ENCODE measurements at places on chromosomes 12 and 14.
A peak's percentile ranks its signal among the peaks of the same experiment; 100 is the strongest.

GRCh38 chr14:79809849-79810612, 401.3 kb downstream of the DIO2 start:
- DNase-seq: no peak

DNA sequence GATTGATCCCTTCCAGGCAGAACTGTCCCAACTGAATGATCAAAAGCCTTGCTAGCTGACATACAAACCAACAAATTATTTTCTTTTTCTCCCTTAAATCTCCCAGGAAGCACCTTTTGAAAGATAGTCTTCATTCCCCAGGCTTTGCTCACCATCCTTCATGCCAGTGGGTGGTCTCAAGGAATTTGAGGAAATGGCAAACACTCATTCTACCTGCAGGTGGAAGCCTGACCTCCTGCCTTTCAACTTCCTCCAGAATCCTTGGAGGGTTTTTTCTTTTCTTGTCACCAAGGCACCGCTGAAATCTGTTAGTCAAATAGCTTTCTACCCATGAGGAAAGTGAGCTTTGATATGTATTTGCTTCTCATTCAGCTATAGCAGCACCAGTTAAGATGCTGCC, 128.5 kb downstream of the WIF1 start:
- no peak for DNase-seq

- DNase-seq: no peak
Measured at GRCh38 chr12:102596031-102596430, 115.7 kb upstream of the IGF1 start.

DNA sequence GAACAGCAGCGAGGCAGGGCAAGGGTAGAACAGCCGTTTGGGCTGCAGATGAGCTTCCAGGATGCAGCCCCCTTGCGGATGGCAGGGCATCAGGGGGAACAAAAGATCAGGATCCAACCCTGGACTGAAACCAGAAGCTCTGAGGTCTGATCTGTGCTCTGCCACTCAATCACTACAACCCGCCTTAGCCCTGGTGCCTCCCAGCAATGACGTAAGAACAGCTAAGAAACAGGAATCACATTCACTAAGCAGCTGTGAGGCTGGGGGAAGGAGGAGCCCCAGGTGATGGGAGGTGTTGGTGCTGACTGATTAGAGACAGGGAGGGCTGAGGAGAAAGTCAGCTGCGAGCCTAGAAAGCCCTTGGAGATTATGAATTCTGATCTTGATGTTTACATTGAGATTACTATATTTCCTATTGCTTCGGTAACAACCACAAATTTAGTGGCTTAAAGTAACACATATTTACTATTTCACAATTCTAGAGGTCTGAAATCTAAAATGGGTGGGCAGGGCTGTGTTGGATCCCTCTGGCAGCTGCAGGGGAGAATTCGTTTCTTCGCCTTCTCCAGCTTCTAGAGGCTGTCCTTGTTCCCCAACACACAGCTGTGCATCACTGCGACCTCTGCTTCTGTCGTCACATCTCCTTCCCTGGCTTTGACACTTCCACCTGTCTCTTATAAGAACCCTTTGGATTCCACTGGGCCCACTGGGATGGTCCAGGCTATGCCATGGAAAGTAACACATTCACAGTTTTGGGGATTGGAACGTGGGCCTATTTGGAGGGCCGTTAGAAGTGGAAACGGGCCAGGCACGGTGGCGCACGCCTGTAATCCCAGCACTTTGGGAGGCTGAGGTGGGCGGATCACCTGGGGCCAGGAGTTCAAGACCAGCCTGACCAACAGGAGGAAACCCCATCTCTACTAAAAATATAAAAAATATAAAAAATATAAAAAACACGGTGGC, 6.1 kb upstream of the CD9 start:
- no peak for DNase-seq

DNA sequence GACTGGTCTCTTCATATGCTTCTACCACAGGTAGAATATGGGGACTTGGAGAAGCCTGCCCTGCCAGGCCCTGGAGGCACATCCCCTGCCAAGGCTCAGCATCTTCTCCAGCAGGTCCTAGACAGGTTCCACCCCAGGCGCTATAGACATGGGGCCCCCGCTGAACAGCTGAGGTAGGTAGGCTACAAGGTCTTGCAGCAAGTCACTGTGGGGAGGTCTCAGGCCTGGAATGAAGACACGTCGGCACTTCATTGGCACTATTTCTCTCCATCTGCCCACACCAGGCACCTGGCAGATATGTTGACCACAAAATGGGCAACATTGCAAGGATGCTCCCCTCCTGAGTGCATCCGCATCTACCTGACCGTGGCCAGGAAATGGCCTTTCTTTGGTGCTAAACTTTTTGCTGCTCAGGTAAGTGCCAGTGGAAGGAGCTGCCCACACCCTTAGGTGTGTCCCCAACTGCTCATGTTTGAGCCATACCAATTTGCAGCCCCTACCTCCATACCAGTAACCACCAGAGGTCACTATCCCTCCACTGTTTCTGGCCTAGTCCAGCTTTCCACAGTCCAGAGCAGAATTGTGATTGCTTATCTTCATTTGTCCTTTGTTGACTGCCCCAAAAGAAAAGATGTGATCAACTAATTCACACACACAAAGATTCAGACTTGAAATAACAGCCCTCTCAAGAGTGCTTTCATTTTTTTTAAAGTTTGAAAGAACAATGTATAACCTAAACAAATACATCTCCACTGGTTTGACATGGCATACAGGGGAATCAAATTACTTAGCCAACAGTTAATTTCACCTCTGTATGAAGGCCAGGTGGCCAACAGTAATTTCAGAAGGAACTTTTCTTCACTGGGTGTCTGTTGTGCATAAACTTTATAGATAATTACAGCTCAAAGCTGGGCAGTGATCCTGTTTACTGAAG, 16.1 kb downstream of the PIGH start:
- DNase-seq: no peak

DNA sequence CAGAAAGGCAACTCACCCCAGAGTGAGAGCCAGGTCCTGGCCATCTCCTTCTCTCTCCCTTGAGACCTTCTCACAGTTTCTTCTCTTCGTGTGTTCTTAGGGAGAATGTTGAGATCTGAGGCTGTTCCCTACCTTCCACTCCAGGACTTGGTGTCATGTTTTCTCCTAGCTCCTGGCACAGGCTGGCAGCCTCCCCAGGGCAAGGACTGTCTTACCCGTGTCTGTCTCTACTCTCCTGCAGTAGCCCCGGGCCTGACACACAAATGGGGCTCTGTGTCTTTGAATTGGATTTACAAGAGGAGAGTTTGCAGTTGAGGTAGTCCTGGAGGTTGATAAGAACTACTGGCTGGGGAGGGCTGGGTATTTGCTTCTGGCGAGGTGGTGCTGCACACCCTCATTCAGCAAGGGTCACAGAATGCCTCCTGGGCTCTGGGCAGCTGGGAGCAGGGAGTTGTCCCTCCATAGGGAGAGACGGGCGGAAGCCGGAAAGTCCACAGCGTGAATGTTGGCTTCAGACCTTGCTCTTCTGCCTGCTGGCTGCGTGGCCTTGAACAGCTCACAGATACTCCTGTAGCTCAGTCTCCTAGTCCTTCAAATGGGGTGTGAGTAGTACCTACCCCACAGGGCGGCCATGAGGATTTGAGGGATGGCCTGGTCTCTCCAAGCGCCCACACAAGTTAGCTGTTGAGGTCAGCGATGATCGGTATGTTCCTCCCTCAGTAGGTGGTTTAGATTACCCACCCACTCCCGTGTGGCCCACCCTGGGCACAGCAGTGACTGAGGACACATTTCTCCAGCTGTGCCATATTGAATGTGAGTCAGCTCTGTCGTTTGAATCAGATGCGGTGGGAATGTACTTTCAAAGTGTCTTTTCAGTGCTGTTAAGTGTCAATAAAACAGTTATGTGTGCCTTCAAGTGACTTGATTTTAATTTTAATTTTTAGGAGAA, 10.2 kb downstream of the EP400 start:
- DNase-seq: no peak

- no peak for DNase-seq
Measured at GRCh38 chr14:28629328-28630004, 137.1 kb upstream of the FOXG1 start.

DNA sequence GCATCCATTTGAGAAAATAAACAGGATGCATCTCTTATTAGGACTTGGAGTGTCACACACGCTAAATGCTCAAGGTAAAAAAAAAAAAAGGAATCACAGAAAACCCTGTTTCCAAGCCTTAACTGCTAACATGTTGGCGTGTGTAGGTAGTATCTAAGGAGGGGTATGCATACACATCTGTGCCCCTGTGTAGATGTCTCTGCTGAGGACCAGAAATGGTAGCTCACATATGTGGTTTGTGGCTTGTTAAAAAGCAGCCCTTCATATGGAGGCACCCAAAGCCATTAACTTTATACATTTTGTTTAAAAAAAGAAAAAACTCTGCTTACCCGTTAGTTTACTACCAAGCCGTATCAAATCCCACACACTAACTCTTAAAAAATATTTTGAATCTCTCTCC, 314.1 kb downstream of the SNAPC1 start:
- DNase-seq: no peak

DNA sequence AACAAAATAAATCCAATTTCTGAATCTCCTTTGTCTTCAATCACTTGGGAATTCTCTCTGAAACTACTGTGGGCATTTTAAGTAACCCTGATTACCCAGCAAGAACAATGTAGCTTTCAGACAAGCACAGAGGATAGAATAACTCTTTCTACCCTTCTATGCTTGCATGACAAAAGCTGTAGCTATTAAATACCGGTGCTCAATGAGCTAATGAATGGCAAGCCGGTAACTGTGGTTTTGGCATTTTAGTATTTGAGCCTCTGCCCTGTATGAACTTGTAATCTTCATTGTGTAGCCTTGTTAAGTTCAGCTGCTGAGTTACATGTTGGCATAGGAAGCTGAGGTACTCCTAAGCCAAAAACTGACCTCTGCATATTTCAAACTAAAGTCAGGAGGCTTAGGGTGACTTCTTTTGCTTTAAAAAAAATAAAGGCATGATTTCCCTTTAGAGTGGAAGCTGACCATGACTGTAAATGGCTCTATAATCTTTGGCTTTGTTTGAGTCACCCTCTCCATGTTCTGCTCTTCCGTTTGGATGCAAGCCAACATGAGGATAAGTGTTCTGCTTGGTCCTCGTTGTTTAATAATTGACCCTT, 171.0 kb upstream of the HIF1A start:
- DNase-seq: no peak

GRCh38 chr12:9973949-9974348, 2.7 kb downstream of the CLEC12A start:
- DNase-seq: no peak

- no peak for DNase-seq
Measured at GRCh38 chr12:100820314-100820713, 25.7 kb downstream of the ANO4 start.

DNA sequence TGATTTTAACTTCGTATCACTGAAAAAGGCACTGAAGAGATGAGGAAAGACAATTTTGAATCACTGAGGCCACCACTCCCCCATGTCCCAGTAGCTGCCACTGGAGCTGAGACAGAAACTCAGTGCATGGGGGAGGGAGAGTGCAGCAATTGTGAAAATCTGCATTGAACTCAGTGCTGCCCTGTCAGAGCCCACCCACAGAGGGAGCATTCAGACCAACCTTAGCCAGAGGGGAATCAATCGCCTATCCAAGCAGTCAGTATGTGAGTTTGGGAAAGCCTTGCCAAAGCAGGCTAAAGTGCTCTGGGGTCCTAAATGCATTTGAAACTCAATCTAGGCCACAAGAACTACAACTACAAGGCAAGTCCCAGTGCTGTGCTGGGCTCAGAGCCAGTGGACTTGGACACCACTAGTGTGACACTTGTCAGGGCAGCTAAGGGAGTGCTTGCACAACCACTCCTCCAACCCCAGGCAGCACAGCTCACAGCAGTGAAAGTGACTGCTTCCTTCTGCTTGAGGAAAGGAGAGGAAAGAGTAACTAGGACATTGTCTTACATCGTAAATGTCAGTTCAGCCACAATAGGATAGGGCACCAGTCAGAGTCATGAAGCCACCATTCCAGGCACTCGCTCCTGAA, 13.3 kb downstream of the RNASE3 start:
- DNase-seq: no peak

GRCh38 chr14:63438065-63438757, 105.0 kb downstream of the PPP2R5E start:
- peak; percentile 87 for DNase-seq

- DNase-seq: no peak
Measured at GRCh38 chr14:63362389-63362819, 43.7 kb upstream of the GPHB5 start.

GRCh38 chr12:46522071-46522470, 149.5 kb upstream of the SLC38A2 start:
- DNase-seq: no peak

DNA sequence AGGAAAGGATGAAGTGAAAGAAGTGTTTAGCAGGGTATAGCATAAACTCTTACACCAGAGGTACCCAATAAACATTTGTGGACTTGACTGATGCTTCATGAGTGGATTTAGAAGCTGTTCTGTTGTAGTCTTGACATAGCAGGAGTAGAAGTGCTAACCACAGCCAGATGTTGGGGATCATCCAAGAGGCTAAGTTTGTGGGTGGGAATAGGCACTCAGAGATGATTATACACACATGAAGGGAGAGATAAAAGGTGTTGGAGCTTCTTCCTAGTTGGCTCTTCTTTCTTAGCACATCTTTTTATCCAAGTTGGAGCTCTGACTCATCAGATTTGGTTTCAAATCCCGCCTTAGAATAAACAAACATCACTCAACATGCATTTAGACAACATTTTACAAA, 166.7 kb upstream of the E2F7 start:
- no peak for DNase-seq

DNA sequence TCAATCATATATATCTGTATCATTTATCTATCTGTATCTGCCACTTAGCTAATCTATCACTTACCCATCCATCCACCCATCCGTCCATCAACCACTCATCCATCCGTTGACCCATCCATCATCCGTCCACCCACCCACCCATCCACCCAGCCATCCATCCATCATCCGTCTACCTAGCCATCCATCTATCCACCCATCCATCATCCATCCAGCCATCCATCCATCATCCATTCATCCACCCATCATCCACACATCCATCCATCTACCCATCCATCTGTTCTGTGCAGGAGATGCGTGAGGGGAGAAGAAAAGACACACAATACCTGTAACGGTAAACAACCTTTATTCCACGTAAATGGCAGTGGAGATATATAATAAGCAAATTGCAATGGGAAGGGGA, 20.2 kb downstream of the NOC4L start:
- no peak for DNase-seq

- DNase-seq: no peak
Measured at GRCh38 chr12:116773276-116773731, 35.2 kb downstream of the RNFT2 start.

DNA sequence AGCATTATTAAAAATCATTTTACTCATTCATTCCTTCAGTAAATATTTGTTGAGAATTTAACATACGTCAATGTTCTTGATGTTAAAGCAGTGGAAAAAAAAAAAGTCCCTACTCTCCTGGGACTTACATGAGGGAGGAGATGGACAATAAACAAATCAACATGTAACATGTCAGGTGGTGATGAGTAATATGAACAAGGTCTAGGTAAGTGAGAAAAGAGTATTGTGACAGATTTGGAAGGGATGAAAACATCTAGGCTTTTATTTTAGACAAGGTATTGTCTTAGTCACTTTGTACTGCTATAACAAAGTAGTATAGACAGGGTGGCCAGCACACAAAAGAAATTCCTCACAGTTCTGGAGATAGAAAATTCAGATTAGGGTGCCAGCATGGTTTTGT, 167.2 kb downstream of the FSCB start:
- DNase-seq: no peak

All from right forelimb (tissue), 1 donor.